ENCODE measurements at places on chromosomes 6 and 20. TPM values are rescaled to one million over a fixed set of nuclear protein-coding genes. Genes with fewer than 3 reads are reported as not detected.

- peaks cover 3% of the 10 kb centered on the region for H3K36me3 ChIP-seq
- no peaks in the 10 kb centered on the region for H3K27me3 ChIP-seq
- H3K27ac ChIP-seq = no peak overlapping the region
Measured at GRCh38 chr6:31473780-31474761, 23.9 kb upstream of the MICB start.

Gene PRSS35
- polyA plus RNA-seq = not detected

Gene CNBD2
- polyA plus RNA-seq = 0.86 TPM

DNA sequence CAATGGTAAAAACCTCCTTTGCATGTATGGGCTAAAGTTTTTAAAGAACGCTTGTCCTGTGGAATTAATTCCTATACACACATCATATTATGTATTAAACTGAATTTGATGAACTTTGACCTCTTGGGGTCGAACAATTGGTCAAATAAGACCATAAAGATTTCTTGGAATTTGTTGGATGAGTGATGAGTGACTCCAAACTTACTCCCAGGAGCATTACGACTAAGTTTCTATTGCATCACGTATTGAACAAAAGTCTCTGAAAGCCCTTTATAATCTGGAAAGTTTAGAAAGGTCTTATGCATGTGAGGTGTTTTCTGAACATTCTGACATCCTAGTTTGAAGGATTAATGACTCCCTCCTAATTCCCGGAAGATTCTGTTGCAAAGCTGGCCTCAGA is 126.9 kb upstream of the BMP5 start:
- no peak overlapping the region for H3K4me3 ChIP-seq
- no peaks in the 10 kb centered on the region for H3K4me1 ChIP-seq

- H3K27me3 ChIP-seq = no peaks in the 10 kb centered on the region
- DNase-seq = no peak
- H3K4me3 ChIP-seq = no peak overlapping the region
- H3K36me3 ChIP-seq = no peaks in the 10 kb centered on the region
- no peak overlapping the region for H3K27ac ChIP-seq
- no peaks in the 10 kb centered on the region for H3K4me1 ChIP-seq
Measured at GRCh38 chr6:164266851-164267250, 852.3 kb downstream of the QKI start.

DNA sequence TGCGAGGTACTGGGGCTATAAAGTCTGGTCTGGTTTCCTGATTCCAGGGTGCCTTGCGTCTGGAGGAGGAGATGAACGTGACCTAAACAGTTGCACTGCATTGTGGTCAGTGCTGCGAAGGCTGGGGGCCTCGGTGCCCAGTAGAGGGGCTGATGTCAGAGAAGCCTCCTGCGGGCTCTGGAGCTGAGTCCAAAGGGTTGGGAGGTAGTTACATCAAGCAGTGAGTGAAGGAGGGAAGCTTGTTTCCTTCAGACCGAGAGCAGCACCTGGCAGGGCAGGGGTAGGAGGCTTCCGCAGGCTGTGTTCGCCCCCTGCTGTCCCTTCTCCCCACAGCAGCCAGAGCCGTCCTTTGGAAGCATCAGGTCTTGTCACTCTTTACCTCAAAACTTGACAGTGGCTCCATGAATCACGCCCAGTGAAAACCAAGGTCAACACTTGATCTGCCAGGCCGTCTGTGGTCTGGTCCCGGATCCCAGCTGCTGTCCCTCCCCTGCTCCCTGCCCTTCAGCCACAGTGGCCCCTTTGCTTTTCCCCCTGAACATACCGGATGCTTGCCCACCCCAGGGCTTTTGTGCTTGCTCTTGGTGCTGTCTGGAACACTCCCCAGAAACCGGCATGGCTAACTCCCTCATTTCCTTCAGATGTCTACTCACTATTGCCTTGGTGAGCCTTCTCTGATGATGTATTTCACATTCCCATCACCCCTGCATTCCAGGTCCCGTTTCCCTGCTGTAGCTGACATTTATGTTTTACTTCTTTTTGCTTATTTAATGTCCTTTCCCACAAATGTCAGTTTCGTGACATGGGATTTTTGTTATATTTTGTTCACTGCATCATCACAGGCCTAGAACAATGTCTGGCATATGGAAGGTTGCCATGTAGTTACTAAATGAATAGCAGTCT is 7.0 kb downstream of the DYNLRB1 start:
- H3K27me3 ChIP-seq = no peaks in the 10 kb centered on the region
- DNase-seq = no peak
- H3K4me1 ChIP-seq = peaks cover 11% of the 10 kb centered on the region
- no peak overlapping the region for H3K27ac ChIP-seq
- peaks cover 8% of the 10 kb centered on the region for H3K36me3 ChIP-seq
- no peak overlapping the region for H3K4me3 ChIP-seq

- DNase-seq = no peak
- H3K27me3 ChIP-seq = no peaks in the 10 kb centered on the region
- H3K27ac ChIP-seq = no peak overlapping the region
- no peaks in the 10 kb centered on the region for H3K4me1 ChIP-seq
- H3K4me3 ChIP-seq = no peak overlapping the region
- H3K36me3 ChIP-seq = no peaks in the 10 kb centered on the region
Measured at GRCh38 chr6:71197780-71198179, 90.8 kb upstream of the OGFRL1 start.

GRCh38 chr20:41456351-41456750 is 89.7 kb upstream of the EMILIN3 start:
- H3K36me3 ChIP-seq = peaks cover 5% of the 10 kb centered on the region
- no peak overlapping the region for H3K27ac ChIP-seq
- no peak for DNase-seq
- no peak overlapping the region for H3K4me3 ChIP-seq

GRCh38 chr6:137709424-137710236 is 157.4 kb upstream of the TNFAIP3 start:
- no peaks in the 10 kb centered on the region for H3K36me3 ChIP-seq
- H3K4me3 ChIP-seq = no peak overlapping the region
- H3K27me3 ChIP-seq = no peaks in the 10 kb centered on the region
- H3K27ac ChIP-seq = peak overlapping the region; percentile 50

- H3K4me1 ChIP-seq = no peaks in the 10 kb centered on the region
- no peak overlapping the region for H3K27ac ChIP-seq
- no peaks in the 10 kb centered on the region for H3K36me3 ChIP-seq
Measured at GRCh38 chr20:10157549-10157948, 61.1 kb upstream of the SNAP25 start.

DNA sequence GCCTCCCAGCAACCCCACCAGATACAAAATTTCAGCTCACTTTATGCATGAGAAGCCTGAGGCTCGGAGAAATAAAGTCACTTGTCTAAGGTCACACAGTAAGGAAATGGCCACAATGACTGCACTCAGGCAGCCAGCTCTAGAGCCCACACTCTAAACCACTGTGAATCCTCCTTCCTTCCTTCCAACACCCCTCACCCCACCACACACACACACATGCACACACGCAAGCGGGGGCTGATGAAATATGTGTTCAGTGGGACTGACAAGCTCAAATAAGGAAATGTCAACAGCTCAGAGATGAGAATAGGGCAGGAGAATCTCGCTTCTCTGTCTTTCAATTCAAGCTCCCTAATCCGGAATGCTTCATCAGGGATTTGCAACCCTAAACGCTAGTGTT is 6.0 kb upstream of the BPIFA1 start:
- no peak overlapping the region for H3K27ac ChIP-seq
- H3K36me3 ChIP-seq = no peaks in the 10 kb centered on the region
- no peak overlapping the region for H3K4me3 ChIP-seq
- no peaks in the 10 kb centered on the region for H3K4me1 ChIP-seq
- no peak for DNase-seq

DNA sequence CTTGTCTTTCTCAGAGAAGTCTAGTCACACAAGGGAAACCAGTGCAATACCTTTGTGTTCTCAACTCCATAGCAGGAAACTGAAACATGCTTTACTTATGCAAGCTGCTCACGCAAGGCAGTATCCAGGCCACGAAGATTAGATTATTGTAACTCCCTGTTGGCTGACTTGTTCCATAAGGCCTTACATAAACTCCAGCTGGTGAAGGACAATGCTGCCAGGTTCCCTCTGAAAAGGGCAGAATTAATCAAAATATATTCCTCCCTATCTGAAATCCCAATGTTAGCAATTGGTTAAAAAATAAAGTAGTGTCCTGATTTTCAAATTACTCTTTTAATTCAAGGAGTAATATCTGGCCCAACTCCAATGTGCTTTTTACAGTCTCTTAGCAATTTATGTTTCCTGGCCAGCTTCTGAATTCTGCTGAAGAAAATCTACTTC is 966.6 kb downstream of the HACE1 start:
- DNase-seq = no peak
- H3K4me1 ChIP-seq = no peaks in the 10 kb centered on the region
- H3K27ac ChIP-seq = no peak overlapping the region
- H3K36me3 ChIP-seq = no peaks in the 10 kb centered on the region
- no peaks in the 10 kb centered on the region for H3K27me3 ChIP-seq
- H3K4me3 ChIP-seq = no peak overlapping the region

Gene HLA-DRB5
- 90.3 TPM for polyA plus RNA-seq

GRCh38 chr6:110368284-110368683 is 10.1 kb upstream of the METTL24 start:
- H3K36me3 ChIP-seq = no peaks in the 10 kb centered on the region
- H3K4me3 ChIP-seq = no peak overlapping the region
- no peaks in the 10 kb centered on the region for H3K4me1 ChIP-seq

- no peaks in the 10 kb centered on the region for H3K27me3 ChIP-seq
- H3K27ac ChIP-seq = no peak overlapping the region
- no peak for DNase-seq
- H3K4me3 ChIP-seq = no peak overlapping the region
- no peaks in the 10 kb centered on the region for H3K4me1 ChIP-seq
- H3K36me3 ChIP-seq = no peaks in the 10 kb centered on the region
Measured at GRCh38 chr20:45918182-45918737, 6.3 kb upstream of the PLTP start.

DNA sequence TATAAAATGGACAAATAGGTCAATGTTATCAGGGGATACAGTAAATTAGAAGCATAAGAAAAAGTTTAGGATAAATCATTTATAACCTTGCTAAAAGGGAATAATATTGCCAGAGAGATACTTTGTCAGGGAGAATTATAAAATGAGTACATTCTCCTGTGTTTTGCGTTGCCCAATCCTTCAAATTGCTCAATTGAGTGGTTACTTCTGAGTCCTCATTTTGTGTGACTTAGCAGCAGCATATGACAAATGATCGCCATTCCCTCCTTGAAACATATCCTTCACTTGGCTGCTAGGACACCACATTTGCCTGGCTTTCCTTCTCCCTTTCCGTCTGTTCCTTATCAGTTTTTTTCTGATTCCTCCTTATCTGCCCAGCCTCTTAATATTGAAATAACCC is 106.7 kb upstream of the FLRT3 start:
- H3K36me3 ChIP-seq = no peaks in the 10 kb centered on the region
- no peak overlapping the region for H3K4me3 ChIP-seq
- DNase-seq = no peak
- no peaks in the 10 kb centered on the region for H3K4me1 ChIP-seq
- no peak overlapping the region for H3K27ac ChIP-seq
- no peaks in the 10 kb centered on the region for H3K27me3 ChIP-seq

DNA sequence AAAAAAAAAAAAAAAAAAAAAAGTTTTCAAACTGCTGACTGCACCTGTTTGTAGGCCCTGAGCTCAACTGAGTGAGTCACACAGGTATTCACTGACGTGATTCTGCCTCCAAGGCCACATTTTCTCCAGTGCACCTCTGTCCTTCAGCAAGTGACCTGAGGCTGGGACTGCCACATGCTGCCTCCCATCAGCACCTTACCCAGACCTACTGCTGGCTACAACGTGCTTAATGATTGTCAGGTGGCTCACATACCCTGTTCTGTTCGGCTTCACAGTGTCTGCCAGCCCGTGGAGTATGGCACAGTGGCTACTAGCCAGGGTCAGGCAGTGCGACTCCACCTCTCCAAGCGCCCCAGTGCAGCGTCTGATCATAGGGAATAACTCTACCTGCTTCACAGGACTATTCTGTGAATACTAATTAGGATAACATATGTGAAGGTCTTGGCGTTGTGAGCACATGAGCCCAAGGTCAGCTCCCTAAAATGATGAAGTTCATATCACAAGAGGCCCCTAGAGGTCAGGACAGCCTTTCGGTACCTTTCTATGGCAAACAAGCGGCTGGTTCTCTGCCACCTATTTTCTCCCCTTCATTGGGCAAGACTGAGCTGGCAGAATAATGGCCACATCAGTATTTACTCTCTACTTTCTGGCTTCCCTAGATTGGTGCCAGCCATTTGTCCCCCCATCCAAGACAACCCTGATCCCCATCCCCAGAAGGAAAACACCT is 28.1 kb downstream of the RIPOR3 start:
- H3K4me3 ChIP-seq = no peak overlapping the region
- H3K36me3 ChIP-seq = no peaks in the 10 kb centered on the region
- no peak overlapping the region for H3K27ac ChIP-seq
- no peak for DNase-seq
- no peaks in the 10 kb centered on the region for H3K4me1 ChIP-seq
- H3K27me3 ChIP-seq = peaks cover 3% of the 10 kb centered on the region

Gene FOXC1
- not detected for polyA plus RNA-seq

- no peak overlapping the region for H3K4me3 ChIP-seq
- no peak for DNase-seq
- H3K27me3 ChIP-seq = no peaks in the 10 kb centered on the region
- no peaks in the 10 kb centered on the region for H3K4me1 ChIP-seq
Measured at GRCh38 chr6:139858429-139858828, 484.0 kb upstream of the CITED2 start.

GRCh38 chr6:90062667-90063066 is 168.4 kb downstream of the GJA10 start:
- no peak overlapping the region for H3K27ac ChIP-seq
- no peaks in the 10 kb centered on the region for H3K4me1 ChIP-seq
- H3K4me3 ChIP-seq = no peak overlapping the region
- H3K27me3 ChIP-seq = no peaks in the 10 kb centered on the region
- DNase-seq = no peak
- H3K36me3 ChIP-seq = no peaks in the 10 kb centered on the region

DNA sequence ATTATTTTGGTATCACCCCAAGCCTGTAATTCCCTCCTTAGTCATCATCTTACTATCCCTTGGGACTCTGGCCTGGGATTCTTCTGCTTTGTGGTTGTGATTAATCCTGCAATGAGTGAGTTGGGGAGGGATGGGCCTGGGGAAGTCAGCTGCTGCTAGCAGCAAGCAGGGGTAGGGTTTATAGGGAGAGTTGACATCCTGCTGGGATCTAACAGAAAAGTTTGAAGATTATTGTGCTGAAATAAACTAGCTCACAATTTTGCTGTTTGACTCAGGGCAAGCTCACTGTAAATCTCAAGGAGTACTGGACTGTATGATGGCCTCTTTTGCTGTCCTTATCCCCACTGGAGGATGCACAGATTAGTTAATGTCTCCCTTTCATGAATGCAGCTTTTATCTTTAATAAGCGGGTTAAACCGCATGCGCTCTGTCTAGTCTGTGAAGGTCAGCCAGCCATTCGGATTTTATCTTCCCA is 83.4 kb downstream of the JARID2 start:
- DNase-seq = no peak
- H3K36me3 ChIP-seq = no peaks in the 10 kb centered on the region
- H3K27me3 ChIP-seq = no peaks in the 10 kb centered on the region
- no peak overlapping the region for H3K4me3 ChIP-seq
- H3K27ac ChIP-seq = peak overlapping the region; percentile 74

DNA sequence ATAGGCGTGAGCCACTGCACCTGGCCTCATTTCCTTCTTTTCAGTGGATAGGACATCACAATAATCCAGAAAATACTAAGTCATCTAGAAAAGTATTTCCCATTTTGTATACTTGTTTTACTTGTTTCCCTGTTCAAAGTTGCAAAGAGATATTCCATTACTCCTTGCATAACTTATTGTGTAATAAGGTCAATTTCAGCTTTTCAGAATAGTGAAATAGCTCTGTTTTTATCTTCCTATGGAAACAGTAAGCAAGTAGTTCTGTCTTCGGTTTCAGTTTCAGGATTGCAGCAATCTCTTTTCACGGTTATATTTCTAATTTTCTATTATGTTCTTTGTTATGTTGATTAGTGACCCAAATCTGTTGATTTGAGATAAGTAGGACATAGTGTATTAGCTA is 6.0 kb downstream of the STX11 start:
- H3K4me1 ChIP-seq = peaks cover 36% of the 10 kb centered on the region
- H3K27me3 ChIP-seq = no peaks in the 10 kb centered on the region
- H3K36me3 ChIP-seq = peaks cover 11% of the 10 kb centered on the region
- H3K4me3 ChIP-seq = peak overlapping the region; percentile 33
- peak overlapping the region; percentile 50 for H3K27ac ChIP-seq
- no peak for DNase-seq

Measured in GM12878 (cell line).